ENCODE measurements at places on chromosomes 4 and X.

- DNase-seq, result no peak
Observed at GRCh38 chr4:147958057-147958456, 226.2 kb downstream of the ARHGAP10 start.

DNA sequence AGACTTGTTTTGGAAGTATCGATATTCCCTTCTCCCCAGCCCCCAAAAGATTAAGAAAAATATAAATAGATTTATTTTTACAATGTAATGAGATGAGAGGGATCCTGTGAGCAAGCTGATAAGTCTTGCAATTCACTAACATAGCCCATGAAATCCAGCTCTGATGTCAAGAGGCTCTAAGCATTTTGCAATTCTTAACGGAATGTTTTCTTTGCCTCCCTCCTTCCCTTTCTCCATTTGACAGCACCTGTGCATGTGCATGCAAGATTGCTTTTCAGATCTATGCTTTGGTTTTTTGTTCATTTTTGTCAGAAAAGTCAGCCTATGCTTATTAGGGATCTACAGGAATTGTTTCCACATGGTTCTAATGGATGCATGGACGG, 169.9 kb downstream of the SLIT2 start:
- DNase-seq, result no peak

DNA sequence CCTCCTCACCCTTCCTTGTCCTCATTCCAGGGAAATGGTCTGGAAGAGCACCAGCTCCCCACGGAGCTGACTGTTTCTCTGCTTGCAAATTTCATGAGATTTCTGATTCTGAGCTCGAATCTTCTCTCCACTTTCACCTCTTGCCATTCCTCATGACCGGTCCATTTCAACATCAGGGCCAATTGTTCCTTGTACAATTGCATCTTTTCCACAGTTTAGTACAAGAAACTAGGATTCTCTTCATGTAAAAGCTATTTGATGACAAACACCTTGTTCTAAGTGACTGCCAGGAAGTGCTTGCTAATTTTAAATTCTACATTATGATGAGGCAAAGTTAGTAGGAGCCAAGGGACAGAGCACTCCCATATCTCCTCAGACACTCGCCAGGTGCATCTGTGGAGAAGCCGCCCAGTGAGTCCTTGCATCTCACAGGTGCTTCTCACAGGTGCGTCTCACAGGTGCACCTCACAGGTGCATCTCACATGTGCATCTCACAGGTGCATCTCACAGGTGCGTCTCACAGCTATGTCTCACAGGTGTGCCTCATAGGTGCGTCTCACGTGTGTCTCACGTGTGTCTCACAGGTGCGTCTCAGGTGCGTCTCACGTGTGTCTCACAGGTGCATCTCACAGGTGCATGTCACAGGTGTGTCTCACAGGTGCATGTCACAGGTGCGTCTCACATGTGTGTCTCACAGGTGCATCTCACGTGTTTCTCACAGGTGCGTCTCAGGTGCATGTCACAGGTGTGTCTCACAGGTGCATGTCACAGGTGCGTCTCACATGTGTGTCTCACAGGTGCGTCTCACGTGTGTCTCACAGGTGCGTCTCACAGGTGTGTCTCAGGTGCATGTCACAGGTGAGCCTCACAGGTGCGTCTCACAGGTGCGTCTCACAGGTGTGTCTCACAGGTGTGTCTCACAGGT, 3.0 kb upstream of the PDE6B start:
- no peak for DNase-seq

DNA sequence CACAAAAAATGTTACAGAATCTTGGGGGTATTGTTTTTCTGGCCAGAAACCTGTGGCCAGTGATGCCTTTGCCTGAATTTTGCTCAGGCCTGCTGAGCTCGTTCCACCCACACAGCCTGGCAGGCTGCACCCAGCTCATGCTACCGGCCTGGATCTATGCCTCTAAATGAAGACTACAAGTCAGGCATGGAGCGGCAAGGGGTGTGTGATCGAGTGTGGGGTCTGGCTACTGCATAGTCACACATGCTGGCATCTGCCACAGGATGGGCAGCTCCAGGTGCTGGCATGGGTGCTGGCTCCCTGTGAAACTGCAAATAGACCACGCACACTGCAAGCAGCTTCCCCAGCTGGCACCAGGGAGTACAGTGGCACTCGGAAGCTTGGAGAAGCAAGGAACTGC, 323.1 kb upstream of the POU3F4 start:
- DNase-seq, result no peak

DNA sequence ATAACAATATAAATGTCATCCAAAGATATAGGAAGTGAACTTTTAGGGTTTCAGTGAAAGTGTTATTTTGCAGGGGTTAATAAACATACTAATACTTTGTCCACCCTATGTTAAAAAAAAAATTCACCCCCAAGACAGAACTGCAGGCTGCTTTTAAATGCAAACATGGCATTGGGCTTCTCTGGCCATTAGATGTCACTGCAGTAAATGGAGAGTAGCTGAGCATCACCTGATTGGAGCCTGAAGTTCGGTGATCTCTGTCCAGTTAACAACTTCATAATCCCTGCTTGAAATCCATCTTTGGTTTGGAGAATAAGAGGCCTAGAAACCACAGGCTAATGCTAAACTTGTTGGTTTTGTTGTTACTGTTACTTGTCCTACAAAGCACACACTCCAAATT, 18.7 kb downstream of the SLC25A43 start:
- no peak for DNase-seq

- no peak for DNase-seq
Observed at GRCh38 chr4:153119626-153120025, 84.6 kb upstream of the TRIM2 start.

- DNase-seq, result no peak
Observed at GRCh38 chr4:141643557-141643956, 7.2 kb downstream of the IL15 start.

GRCh38 chrX:12868747-12869146, 1.9 kb downstream of the TLR7 start:
- no peak for DNase-seq

DNA sequence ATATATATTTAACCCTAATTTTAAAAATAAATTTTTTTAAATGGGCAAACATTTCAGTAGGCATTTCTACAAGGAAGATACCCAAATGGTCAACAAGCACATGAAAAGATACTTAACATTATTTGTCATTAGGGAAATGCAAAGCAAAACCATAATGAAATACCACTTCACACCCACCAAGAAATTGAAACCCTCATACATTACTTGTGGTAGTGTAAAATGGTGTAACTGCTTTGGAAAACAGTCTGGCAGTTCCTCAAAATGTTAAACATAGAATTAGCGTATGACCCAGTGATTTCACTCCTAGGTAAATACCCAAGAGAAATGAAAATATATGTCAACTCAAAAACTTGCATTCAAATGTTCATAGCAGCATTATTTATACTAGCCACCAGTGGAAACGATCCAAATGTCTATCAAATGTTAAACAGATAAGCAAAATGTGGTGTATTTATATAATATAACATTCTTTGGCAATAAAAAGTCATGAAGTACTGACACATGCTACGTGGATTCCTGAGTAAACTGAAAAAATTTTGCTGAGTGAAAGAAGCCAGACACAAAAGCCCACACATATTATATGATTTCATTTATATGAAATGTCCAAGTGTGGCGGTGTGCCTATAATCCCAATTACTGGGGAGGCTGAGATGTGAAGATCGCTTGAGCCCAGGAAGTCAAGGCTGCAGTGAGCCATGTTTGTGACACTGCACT, 16.6 kb downstream of the TRIM2 start:
- no peak for DNase-seq

GRCh38 chrX:97846228-97846627, 962.5 kb downstream of the RPA4 start:
- no peak for DNase-seq

DNA sequence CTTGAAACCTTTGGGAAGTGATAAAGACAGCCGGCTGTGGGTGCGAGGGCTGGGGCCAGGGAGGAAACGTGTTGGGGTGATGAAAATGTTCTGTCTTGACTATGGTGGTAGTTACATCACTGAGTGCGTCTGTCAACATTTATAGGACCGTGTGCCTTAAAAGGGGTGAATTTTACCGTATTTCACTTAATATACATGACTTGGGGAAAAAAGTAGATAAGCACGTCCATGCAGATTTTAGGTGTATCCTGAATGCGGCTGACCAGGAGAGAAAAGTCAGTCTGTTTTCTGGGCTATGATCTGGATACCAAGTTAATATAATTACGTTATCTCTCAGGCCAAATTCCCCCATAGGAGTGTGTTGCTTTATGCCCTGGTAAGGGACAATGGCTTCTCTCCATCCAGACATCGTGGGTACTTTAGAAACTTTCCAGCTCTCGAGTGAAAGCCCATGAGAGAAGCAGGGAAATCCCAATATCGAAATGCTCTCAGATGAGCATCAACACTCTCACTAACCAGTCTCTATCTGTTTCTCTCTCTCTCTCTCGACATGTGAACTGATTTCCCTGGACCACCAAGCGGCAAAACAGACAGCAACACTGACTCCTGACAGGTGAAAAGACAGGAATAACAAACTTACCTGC, 71.5 kb downstream of the IRF2 start:
- DNase-seq, result no peak

DNA sequence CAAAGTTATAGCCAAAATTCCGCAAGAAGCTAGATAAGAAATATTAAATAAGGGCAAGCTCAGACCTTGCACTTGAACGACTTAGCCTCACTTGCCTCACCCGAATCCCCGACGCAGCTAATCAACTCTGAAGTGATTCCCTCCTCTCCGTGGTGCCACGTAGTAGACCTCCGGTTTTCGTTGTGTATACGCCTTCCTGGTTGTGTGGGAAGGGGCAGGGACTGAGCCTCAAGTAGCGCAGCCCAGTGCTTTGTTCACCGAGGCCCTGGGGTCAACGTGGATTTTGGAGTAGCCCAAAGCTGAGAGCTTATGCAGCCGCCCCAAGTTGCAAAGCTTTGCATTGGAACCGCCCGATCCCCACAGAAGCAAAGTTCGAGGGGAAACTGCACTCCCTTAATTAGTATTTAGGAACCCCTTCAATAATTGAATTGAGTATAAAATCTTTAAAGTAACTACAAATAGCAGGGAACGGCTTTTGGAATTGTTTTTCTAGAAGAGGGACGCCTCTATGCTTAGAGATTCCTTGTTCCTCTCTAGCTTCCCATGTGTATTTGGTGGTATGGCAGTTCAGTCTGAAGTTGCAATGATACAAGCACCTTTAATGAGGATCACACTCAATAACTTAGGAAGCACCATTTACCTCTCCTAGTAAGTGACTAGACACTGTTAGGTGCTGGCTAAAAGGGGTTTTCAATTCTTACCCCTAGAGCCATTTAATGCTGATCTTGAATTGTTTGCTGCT, 55.7 kb downstream of the LINC00632 start:
- DNase-seq, result no peak

DNA sequence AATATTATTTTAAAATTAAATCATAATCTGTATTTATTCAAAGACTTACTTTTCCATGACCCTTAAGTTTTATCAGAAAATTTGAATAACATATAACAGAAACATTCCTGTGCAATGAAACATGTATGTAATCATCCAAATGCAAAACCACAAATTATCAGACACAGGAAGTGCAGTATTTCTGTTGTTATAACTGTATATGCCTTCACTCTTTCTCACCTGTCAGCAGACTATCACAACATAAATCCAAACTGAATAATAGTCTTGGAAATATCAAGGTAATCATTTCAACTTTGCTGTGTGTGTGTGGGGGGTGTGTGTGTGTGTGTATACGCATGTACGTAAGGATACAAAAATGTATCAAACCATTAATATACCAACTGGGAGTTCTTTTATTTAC, 285.9 kb downstream of the SLC7A11 start:
- DNase-seq, result no peak

DNA sequence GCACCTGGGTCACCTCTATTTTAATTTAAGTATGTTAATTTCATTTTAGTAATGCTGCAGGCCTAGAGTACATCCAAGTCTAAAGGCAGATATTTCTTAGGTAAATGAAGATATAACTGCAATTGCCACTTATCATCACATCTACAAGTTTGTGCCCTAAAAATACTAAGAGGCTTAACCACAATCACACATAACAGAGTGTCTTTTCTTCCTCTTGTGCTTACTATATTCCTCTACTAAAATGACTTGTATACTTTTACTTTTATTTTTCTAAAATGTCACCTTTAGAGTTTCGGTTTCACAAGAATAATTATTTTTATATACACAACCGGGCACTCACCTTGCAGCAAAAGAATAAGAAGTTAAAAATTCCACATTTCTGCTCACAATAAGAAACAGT, 77.9 kb downstream of the EFHC2 start:
- DNase-seq, result no peak

DNA sequence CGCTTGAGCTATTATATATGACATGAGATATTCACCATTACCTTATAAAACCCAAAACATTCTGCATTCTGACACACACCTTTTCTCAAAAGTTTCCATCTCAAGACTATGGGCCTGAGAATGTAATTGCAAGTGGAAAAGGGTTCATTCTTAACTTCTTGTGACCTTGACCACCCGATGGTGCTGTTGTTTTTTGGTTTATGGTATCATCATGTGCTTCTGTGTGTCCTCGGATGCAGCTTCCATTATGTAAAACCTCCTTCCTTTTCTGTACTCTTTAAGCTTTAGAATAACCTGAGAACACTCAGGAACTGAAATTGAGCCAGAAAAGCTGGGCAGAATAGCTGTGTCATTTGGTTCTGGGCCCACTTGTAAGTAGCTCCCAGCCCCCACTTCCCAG, 16.2 kb upstream of the PUDP start:
- no peak for DNase-seq

- DNase-seq, result no peak
Observed at GRCh38 chr4:189765736-189766135, 174.9 kb upstream of the FRG1 start.

DNA sequence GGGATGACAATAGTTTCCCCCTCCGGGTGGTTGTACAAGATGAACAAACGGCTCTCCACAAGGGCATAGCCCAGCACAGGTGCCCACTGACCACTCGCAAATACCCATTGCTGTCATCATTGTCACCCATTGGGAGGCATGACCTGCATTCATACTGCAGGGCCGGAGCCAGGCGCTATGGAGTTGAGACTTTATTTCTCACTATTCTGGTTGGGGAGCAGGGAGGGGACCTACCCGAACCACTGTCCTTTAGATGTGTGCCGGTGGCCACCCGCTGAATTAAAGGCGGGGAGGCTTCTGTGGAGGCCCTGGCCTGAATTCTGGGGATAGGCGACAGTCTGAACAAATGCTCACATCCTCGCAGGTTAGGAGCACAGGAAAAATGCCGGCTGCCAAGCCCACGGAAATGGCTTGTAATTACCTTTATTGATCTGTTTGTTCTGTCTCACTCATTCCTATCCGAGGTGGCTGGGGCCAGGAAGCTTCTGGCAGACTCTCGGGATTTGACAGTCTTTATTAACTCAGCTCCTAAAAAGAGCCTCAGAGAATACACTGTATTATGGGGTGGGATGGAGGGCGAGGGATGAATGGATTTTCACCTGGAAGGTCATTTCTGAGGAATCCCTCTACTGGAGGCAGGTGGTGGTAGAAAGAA, 125.1 kb upstream of the PSAPL1 start:
- no peak for DNase-seq

Measured in stimulated activated CD8-positive, alpha-beta memory T cell treated with anti-CD3 and anti-CD28 coated beads, Interleukin-4, amount 100 ng/mL, for 1 hour (primary cell).